Activated naive CD8-positive, alpha-beta T cell treated with anti-CD3 and anti-CD28 coated beads, Interleukin-2, amount 10 ng/mL, durations not matched to agents 7 days and 5 days (primary cell): ENCODE measurements at places on chromosomes 4 and X. TPM values are rescaled to one million over a fixed set of nuclear protein-coding genes. Genes with fewer than 3 reads are reported as not detected.

GRCh38 chrX:119072744-119073143 lies at the start of gene CT47C1:
Gene CT47C1 (plus strand): TSS chrX:119072993. CDS start chrX:119073226, 233 bp downstream.
- H3K27me3 ChIP-seq = peaks cover 4% of the 10 kb centered on the region
- H3K4me3 ChIP-seq = no peak within 1 kb of the TSS
- H3K27ac ChIP-seq = no peak within 1 kb of the TSS
- H3K36me3 ChIP-seq = no peaks in the 10 kb centered on the region
- no peak for DNase-seq

DNA sequence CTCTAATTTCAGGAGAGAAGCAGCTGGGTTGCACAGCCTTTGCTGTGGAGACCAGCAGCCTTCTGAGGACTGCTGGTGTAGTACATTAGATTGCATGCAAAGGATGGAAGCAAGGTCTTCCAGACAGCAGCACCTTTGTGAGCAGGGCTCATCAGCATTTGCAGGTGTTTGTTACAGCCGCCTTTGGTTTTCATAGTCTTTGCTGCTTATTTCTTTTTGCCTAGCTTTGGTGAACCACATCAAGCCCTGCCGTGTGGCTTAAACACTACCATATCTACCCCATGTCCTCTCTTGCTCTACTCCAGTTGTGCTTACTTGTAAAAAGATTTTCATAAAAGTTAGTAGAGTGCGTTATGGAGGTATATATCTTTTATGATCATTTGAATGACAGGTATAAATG lies 57.5 kb downstream of the MTM1 start:
- no peak overlapping the region for H3K27ac ChIP-seq
- H3K27me3 ChIP-seq = no peaks in the 10 kb centered on the region
- H3K4me1 ChIP-seq = peaks cover 14% of the 10 kb centered on the region

- no peak for DNase-seq
- H3K27ac ChIP-seq = no peak overlapping the region
- H3K4me3 ChIP-seq = no peak overlapping the region
- no peaks in the 10 kb centered on the region for H3K27me3 ChIP-seq
- no peaks in the 10 kb centered on the region for H3K4me1 ChIP-seq
- no peaks in the 10 kb centered on the region for H3K36me3 ChIP-seq
These were observed 76.5 kb upstream of the TEX13A start for GRCh38 chrX:105297041-105297440.

GRCh38 chr4:150247184-150247583 lies 168.9 kb downstream of the DCLK2 start:
- H3K27me3 ChIP-seq = peaks cover 7% of the 10 kb centered on the region
- H3K4me3 ChIP-seq = no peak overlapping the region
- H3K27ac ChIP-seq = no peak overlapping the region

GRCh38 chr4:69639542-69639941 lies at the start of gene UGT2A2:
Gene UGT2A2 (minus strand): TSS chr4:69639642. CDS start chr4:69639640, 2 bp downstream.
- no peak for DNase-seq
- peaks cover 3% of the 10 kb centered on the region for H3K27me3 ChIP-seq
- H3K4me1 ChIP-seq = no peaks in the 10 kb centered on the region

- peaks cover 3% of the 10 kb centered on the region for H3K27me3 ChIP-seq
- H3K4me3 ChIP-seq = peak overlapping the region; percentile 61
- no peak for DNase-seq
- H3K4me1 ChIP-seq = peaks cover 2% of the 10 kb centered on the region
These were observed 27.1 kb downstream of the PAK3 start for GRCh38 chrX:111123125-111123524.

SSX3 gene
- not detected for total RNA-seq
